ENCODE measurements at places on chromosomes 3 and 15.

GRCh38 chr3:46266598-46266997 lies 24.3 kb downstream of the CCR3 start:
- no peak for DNase-seq

- DNase-seq: no peak
Observed at GRCh38 chr3:188635258-188636042, 481.5 kb downstream of the LPP start.

- no peak for DNase-seq
Observed at GRCh38 chr15:101613130-101614000, 38.8 kb downstream of the TM2D3 start.

DNA sequence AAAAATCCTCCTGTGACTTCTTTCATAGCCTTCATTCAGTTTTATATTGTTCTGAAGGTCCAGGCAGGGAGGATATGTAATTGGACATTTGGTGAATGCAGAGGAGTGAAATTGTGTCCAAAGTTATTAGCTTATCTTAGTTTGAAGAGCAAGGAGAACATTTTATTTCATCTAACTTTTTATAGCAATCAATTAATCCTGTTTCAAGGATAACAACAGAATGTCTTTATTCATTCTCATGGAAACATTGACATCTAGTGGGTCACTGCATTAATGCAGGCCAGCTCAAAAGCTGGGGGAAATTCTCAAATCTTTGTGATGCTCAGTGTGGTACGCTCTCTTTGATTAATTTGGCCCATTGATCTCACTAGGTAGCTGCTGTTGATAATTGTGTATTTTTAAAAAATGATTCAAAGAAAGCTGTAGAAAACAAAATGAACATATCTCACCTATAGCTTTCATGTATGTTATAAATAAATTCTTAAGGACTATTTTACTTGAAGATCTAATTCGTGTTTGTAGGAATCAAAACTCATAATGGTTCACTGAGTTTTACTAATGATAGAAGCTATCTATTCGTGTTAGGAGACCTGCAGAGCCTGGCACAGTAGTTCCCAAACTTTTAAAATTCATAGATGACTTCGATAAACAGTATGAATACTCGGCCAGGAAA lies 150.8 kb upstream of the KCNMB2 start:
- DNase-seq: no peak

DNA sequence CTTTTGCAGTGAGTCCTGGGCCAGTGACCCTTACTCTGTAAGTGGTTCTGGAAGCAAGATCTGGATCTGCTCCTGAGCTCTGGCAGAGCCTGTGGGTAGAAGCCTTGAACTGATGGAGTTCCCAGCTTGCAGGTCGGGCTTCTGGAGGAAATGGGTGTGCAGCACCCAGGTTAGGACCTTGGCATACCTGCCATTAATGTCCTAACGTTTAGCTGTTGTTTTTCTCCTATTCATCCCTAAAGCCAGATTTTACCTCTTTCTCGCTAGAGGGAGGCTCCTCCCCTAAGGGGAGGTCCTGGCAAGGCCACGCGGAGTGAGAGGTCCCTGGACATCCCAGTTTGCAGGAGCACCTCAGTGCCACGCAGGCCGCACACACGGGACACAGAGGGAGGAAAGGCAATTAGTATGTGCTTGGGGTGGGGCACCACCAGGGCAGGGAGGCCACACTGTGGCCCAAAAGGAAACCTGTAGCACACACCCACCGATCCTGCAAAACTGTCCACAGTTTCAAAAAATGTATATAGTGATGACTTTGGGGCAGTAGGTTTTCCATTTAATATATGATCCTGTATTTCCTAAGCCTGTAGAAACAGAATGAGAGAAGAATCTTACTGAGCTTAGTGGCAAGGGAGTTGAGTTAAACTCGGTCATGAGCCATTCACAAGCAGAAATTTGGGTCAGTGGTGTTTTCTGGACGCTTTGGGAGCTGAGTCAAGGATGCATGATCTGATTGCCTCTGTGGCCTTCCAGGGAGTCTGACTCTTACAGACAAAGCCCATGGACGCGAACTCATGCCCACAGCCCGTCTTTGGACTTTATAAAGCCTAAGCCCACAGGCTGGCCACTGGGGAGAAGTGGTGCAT lies 148.7 kb downstream of the LRRK1 start:
- no peak for DNase-seq
